ENCODE measurements at places on chromosomes 7 and 10. TPM values are rescaled to one million over a fixed set of nuclear protein-coding genes. Genes with fewer than 3 reads are reported as not detected.

DNA sequence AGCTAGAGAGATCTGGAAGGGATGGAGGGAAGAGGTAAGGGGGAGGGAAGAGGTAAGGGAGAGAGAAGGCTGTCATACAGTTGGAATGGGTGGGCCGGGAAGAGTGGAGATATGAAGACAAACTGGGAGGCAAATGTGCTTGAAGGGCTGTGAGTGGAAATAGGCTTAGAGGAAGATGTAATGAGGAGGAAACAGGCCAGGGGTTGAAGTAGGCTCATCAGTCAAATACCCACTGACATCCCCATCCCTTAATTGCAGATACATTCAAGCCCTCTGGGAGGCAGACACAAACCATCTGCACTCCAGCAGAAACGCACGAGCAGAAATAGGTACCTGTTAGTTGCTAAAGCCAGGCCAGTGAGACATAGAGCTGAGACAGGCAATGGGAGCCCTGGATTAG, 2.1 kb downstream of the SYNPO2L start:
- H3K27me3 ChIP-seq: 0 out of 2 replicates have a peak, but pooled peaks cover 2% of the 10 kb centered on the region
- H3K36me3 ChIP-seq: no peaks in the 10 kb centered on the region
- no peak overlapping the region for H3K4me3 ChIP-seq

GRCh38 chr10:50526185-50526584, 97.6 kb downstream of the SGMS1 start:
- no peak overlapping the region for H3K4me3 ChIP-seq
- no peaks in the 10 kb centered on the region for H3K36me3 ChIP-seq
- no peaks in the 10 kb centered on the region for H3K4me1 ChIP-seq
- no peaks in the 10 kb centered on the region for H3K27me3 ChIP-seq
- DNase-seq: no peak

DNA sequence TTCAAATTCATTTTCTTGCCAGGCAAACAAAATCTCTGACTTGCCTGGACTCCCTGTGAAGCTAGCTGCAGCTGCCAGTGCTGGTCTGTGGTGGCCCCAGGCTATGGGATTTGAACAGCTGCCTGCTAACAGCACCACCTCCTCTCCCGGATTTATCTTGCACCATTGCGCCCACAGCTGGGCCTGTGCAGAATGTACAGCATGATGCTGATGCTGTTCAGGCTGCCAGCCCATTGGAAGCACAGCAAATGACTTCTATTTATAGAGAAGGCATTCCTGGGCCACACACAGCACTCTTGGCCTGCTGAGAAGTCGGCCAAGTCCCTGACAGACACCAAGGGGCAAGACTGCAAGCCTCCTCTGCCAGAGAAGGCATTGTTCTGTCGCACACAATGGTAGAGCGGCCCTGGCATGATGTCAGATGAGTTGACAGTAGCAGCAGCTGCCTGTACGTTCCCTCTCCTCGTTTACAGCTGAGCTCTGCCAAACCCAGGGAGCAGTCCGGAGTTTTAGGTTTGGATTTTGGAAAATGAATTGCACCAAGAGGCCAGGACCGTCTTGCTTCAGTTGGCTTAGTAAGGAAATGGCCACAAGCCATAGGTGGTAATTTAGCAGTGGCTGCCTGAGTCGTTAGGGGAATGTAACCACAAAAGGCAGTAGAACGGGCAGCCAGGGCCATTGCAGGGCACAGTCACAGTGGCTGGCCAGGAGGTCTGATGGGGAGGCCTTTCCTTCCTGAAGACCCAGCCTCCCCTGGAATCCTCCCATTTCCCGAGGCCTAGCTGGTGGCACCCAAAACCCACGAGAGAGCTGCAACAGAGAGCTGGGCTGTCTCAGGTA, 38.5 kb downstream of the MTURN start:
- no peak overlapping the region for H3K27ac ChIP-seq
- H3K4me1 ChIP-seq: peaks cover 14% of the 10 kb centered on the region
- no peak overlapping the region for H3K4me3 ChIP-seq
- no peaks in the 10 kb centered on the region for H3K27me3 ChIP-seq
- DNase-seq: peak; percentile 20
- no peaks in the 10 kb centered on the region for H3K36me3 ChIP-seq

DNA sequence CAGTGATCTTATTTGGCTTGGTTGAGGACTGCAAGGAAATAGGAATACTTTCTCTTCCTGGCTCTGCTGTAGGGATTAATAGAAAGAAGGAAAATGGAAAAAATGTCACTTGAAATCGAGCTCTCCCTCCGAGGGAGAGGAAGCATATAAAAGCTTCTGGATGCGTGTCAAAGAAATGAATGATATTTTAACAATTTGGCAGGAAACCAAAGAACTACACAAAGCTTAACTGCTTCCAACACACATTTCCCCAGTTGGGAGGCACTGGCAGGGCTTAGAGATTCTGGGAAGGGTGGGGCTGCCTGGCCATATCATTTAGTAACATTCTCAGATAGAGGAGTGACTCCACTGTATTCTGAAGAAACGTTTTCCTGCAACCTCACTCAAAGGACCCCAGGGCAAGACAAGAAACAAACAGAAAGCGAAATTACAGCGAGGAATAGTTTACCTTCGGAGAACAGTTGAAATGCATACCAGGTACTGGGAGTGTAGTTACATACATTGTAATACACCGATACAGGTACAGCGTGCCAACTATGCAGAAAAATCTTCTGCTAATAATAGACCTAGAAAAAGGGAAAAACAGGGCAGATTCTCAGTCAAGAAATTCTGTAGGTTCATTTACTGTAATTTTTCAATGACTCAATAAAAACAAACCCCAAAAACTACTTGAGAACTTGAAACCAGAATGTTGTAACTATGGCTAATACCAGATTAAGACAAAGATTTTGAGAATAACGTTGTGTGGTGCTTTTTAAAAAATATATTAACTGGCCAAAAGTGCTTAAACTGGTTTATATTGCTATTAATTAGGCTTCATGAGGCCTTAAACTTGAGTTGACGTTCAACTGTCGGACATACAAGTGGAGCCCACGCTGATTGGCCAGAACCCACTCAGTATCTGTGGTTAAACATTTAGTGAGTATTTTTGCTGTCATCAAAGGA, 75.7 kb upstream of the ASAH2 start:
- H3K27ac ChIP-seq: no peak overlapping the region
- no peak for DNase-seq
- H3K27me3 ChIP-seq: no peaks in the 10 kb centered on the region
- no peak overlapping the region for H3K4me3 ChIP-seq

- H3K36me3 ChIP-seq: no peaks in the 10 kb centered on the region
- no peak overlapping the region for H3K27ac ChIP-seq
- no peak for DNase-seq
- no peak overlapping the region for H3K4me3 ChIP-seq
- no peaks in the 10 kb centered on the region for H3K27me3 ChIP-seq
Measured at GRCh38 chr7:115410972-115411686, 489.2 kb downstream of the MDFIC start.

DNA sequence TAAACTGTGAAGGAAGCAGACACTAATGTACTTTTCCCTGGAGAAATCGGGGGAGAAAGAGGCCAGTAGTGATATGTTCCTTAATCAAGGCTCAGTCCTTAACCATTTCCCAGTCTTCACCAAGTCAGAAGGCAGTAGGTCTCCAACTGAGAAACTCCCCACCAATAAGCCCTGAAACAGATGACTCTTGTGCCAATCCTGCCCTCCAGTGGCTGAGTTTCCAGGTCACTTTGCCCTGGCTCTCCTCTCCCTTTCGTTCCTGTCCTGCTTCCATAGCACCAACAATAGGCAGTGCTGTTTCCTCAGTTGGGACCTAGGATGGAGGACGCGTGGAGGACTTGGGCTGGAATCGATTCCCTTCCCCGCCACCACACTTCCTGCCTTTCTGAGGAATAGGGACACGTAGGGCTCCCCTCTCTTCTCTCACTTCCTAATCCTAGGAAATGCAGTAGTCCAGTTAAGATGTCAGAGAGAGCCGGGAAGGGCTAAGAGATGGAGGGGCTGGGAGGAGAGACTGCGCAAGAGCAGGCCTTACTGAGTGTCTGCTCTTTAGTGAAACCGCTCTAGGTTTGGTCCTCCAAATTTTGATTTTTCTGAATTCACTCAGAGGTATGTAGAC, 23.4 kb downstream of the ATOH7 start:
- H3K27me3 ChIP-seq: 0 out of 3 replicates have a peak, but pooled peaks cover 3% of the 10 kb centered on the region
- H3K36me3 ChIP-seq: no peaks in the 10 kb centered on the region
- peak; percentile 72 for DNase-seq
- H3K27ac ChIP-seq: no peak overlapping the region
- H3K4me1 ChIP-seq: peaks cover 7% of the 10 kb centered on the region

DNA sequence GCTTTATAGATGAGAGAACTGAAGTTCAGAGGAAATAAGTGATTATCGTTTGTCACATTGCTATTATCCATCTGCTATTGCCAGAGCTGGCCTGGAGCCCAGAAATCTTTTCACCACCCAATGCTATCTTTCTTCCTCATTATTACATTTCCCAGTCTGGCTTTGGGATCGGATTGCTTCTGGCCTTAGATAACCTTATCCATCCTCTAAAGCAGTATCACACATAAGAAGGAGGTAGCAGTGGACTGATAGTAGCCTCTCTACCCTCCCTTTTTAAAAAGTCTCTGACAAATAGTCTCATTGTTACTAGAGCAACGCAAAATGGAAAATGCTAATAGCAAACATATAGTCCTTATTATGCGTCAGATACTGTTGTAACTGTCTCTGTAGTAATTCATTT, 1.3 kb upstream of the CLDN12 start:
- H3K27ac ChIP-seq: no peak overlapping the region
- DNase-seq: no peak
- H3K4me1 ChIP-seq: peaks cover 28% of the 10 kb centered on the region
- H3K27me3 ChIP-seq: no peaks in the 10 kb centered on the region

GRCh38 chr7:107233174-107233573, 64.4 kb downstream of the HBP1 start:
- H3K27me3 ChIP-seq: no peaks in the 10 kb centered on the region
- DNase-seq: no peak
- H3K4me3 ChIP-seq: no peak overlapping the region

DNA sequence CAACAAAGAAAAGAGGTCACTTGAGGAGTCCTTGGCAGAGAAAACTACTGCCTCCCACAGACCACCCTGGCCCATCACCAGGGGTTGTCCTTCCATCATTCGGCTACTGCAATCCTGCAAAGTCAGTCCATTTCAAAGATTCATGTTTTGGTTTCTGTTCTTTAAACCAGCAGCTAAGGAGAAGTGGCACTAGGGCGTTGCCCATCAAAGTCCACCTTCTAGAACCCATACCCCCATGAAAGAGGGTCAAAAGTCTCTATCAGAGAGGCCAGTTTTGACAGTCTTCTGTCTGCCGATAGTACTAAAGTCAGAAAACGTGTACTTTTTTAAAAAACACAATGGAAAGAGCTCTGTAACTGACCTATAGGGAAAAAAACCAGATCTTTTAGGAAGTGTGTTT, 14.4 kb downstream of the CCDC6 start:
- no peaks in the 10 kb centered on the region for H3K27me3 ChIP-seq
- no peak for DNase-seq
- H3K36me3 ChIP-seq: 0 out of 3 replicates have a peak, but pooled peaks cover 5% of the 10 kb centered on the region
- H3K27ac ChIP-seq: no peak overlapping the region

GRCh38 chr10:66799474-66799873, 126.4 kb upstream of the LRRTM3 start:
- no peaks in the 10 kb centered on the region for H3K27me3 ChIP-seq
- H3K36me3 ChIP-seq: no peaks in the 10 kb centered on the region
- H3K4me3 ChIP-seq: no peak overlapping the region
- H3K27ac ChIP-seq: no peak overlapping the region
- no peaks in the 10 kb centered on the region for H3K4me1 ChIP-seq

GRCh38 chr7:121169469-121169868, 159.3 kb upstream of the WNT16 start:
- H3K27ac ChIP-seq: no peak overlapping the region
- no peaks in the 10 kb centered on the region for H3K27me3 ChIP-seq
- DNase-seq: no peak
- H3K4me1 ChIP-seq: no peaks in the 10 kb centered on the region
- H3K4me3 ChIP-seq: no peak overlapping the region
- no peaks in the 10 kb centered on the region for H3K36me3 ChIP-seq

GRCh38 chr10:112195224-112195623, 11.7 kb upstream of the GPAM start:
- H3K4me1 ChIP-seq: peaks cover 28% of the 10 kb centered on the region
- no peaks in the 10 kb centered on the region for H3K27me3 ChIP-seq
- no peak overlapping the region for H3K27ac ChIP-seq
- H3K36me3 ChIP-seq: peaks cover 16% of the 10 kb centered on the region
- no peak overlapping the region for H3K4me3 ChIP-seq

DNA sequence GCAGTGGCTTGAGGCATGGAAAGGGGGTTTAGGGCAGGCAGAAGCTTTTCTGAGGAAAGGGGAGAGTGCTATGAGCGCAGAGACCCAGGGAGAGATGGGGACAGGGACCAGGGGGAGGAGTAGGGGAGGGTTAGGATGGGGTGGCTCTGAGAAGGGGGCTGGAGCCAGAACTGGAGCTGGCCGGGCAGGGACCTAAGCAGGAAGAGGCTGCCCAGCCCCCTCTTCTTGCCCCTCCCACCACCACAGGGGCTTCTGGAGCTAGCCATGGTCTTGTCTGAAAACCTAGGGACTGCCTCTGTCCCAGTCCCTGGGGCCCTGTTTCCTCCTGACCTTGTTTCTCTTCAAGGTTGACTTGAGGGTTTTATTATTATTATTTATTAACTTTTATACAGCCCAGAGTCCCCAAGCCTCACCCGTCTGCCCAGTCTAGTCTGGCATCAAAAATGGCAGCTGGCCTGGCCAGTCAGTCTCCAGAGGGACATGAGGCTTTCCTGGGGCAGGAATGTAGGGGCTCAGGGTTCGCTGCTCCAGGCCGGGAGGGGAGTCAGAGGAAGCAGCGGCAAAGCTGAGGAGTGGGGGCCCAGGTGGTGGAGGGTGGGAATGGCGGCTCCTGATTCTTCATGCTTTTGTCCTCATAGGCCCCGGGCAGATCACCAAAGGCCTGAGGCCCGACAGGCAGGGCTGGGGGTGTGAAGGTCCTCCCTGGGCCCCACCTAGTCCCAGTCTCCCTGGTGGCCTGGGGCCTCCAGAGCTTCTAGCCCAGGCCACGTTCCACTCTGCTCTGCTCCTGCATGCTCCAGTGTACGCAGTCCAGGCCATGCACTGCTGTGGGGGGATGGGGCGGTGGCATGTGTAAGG, 5.7 kb downstream of the TRIM8 start:
- no peak overlapping the region for H3K4me3 ChIP-seq
- H3K27ac ChIP-seq: no peak overlapping the region
- peaks cover 63% of the 10 kb centered on the region for H3K36me3 ChIP-seq
- peaks cover 44% of the 10 kb centered on the region for H3K4me1 ChIP-seq
- no peak for DNase-seq

The NPC1L1 gene
- 3.8 TPM for total RNA-seq

The SNCG gene
- total RNA-seq: not detected

The REPIN1 gene
- 108 TPM for total RNA-seq

The HIP1 gene
- total RNA-seq: 4.5 TPM

The MRLN gene
- total RNA-seq: not detected

The CALML5 gene
- total RNA-seq: not detected

The CYP2C8 gene
- total RNA-seq: 0.09 TPM

Data from HepG2 (cell line).